ENCODE measurements at places on chromosomes 6 and 20.

DNA sequence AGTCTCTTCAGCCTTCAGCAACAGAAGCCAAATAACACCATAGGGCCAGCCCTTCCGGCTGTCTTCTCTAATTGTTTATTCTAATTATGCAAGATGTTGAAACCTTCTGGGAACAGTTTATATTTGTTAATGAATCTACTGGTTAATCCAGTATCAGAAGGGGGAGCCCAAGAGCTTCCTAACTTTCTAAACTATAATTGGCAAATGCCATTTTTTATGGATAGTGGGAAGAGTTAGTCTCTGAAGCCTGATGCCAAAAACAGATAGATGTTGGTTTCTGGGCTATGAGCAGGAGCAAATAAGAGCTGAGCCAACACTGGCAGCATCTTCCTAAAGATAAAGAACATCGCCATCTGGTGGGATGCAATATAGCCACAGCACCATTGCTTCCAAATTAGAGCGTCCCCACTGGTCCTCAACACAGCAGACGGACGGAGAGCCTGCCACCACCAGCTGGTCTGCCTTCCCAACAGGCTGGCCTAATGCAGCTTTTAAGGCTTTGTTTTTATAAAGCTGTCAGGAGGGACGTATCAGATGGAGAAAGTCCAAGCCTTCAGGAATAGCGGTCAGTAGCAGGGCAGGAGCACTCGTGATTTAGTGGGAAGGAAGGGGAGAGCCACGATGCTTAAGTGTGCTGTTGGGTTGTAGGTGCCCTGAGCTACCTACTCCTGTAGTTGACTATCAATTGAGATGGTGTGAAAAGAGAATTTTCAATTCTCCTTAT is 118.8 kb downstream of the RALGAPA2 start:
- peak; percentile 23 for DNase-seq

DNA sequence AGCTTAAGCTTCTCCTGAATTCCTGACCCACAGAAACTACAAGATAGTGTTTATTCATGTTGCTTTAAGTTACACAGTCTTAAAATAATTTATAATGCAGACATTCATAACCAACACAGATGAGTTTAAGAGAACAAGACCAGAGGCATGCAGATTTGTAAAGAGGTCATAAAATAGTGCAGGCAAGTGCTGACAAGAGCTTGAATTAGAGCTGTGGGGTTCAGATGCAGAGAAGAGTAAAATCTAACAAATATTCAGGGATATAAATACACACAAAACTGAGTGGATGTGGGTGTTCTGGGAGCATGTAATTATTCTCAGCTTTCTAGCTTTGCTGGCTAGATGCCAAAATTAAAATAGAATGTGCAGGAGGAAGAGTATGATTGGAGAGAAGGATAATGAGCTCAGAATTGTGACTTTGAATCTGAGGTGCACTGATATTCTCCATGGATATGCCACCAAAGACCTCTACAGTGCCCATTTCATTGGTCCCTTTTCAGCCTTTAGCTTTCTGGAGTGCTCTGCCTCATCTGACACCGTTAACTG is 291.9 kb upstream of the SGK1 start:
- DNase-seq = no peak

DNA sequence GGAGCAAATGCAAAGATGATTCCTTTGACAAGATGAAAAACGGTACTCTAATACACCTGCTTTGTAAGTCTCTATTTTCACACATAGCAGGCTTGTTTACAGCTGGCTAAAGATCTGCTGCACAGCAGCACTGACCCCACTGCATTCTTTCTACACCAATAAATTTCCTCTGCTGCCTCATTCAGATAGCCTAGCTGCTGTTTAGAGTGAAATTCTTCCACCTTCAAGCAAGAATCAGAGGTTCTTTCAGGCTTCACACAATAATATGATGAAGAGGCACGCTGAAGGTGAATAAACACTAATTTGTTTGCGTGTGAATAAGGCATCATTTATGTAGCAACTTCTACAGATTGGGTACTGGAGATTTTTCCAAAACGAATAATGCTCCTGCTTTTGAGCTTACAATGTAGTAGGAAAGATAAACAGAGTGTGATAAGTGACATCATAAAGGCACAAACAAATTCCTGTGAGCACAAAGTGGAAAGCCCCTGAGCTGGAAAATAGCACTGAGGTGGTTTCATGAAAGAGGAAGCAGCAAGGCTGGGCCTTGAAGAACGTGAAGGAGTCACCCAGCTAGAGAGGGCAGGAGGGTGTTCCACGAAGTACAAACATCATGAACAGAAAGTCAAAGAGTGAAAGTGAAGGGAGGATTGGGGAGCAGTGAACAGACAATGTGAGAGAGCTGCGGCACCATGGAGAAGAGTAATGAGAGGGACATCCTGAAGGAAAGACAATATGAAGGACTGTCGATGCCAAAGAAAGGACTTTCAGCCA is 543.4 kb downstream of the CD83 start:
- no peak for DNase-seq

- no peak for DNase-seq
Observed at GRCh38 chr20:23126281-23127061, 40.3 kb upstream of the CD93 start.

DNA sequence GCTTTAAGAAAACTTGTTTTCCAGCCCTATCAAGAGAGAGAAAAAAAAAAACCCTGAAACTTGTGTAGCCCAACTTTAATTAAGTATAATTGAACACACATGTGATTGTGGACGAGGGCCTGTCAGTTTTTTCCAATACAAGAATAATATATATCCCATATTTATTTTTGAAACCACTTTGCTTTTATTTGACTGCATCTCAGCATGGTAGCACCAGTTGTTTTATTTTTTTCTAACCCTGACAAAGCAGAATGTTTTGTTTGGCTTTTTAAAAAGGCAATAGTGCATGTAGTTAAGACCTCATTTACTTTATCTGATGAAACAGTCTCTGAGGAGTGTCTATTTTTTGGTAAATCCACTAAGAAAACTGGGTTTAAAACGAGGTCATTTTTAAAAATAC is 257.7 kb downstream of the CDKAL1 start:
- DNase-seq = no peak

GRCh38 chr20:58634521-58635278 is 16.4 kb upstream of the STX16 start:
- no peak for DNase-seq

Measured in caudate nucleus (tissue), 63 donors.